ENCODE measurements at places on chromosomes 11 and 22.

- no peak for DNase-seq
Observed at GRCh38 chr22:43509337-43509736, 97.5 kb downstream of the MPPED1 start.

DNA sequence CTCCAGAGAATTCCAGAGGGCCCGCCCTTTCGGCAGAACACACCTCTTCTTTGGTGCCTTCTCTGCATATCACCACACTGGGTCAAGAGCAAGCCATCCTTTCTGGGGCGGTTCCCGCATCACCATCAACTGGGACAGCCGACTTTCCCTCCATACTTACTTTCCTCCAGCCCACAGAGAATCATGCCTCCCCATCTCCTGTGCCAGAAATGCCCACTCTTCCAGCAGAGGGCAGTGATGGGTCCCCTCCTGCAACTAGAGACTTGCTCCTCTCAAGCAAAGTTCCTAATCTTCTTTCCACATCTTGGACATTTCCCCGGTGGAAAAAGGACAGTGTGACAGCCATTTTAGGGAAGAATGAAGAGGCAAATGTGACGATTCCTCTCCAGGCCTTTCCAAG, 157.7 kb downstream of the C11orf91 start:
- DNase-seq: peak; percentile 56

DNA sequence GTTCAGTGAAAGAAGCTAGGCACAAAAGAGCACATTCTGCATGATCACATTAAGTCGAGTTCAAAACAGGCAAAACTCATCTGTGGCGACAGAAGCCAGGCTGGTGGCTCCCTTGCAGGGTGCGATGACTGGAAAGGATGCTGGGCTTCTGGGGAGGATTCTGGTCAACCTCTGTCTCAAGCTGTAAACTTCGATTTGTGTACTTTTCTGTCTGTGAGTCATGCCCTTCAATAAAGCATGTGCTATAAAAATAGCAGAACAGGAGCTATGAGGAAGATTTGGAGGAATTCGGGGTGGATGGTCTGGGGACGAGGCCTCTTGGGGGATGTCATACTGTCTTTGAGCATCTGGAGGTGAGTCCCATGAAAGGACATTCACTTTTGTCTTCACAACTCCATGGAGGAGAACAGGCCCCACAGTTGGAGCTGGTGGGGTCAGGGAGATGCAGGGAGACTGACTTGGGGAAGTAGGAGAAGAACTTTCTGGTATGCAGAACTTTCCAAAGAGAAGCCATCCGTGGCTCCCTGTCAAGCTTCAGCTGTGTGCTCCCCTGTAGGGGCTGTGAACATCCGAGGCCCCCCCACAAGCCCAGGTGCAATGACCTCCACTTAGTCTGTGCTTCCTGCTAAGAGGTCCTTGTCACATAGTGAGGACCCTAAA, 77.8 kb upstream of the LINC01488 start:
- no peak for DNase-seq

DNA sequence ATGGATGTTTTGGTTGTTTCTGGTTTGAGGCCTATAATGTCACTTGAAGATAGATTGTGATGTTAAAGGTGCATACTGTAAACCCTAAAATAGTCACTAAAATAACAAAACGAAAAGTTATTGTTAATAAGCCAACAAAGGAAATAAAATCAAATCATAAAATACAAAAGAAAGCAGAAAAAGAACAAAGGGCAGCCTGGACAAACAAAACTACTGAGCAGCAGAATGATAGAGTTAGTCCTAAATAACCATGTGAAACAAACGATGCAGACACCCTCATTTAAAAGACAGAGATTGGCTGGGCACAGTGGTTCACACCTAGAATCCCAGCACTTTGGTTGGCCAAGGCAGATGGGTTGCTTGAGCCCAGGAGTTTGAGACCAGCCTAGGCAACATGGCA, 90.9 kb upstream of the GAL start:
- no peak for DNase-seq

GRCh38 chr11:72573855-72574445, 100.3 kb downstream of the PDE2A start:
- peak; percentile 40 for DNase-seq

DNA sequence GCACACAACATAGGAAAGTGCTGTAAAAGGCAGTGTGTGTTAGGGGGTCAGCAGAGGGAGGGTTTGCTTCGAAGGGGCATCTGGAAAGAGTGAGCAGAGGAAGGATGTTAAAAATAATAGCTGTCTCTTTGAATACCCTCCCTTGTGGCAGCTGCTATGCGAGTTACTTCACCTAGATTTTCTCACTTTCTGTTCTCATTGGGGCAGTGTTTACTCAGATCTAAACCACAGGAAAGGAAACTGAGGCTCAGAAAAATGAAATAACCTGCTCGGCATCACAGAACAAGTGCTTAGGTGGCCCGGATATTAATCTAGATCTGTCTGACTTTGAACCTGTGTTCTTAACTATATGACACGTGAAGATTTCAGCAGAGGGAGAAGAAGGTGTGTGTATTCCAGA, 125.3 kb downstream of the C11orf91 start:
- no peak for DNase-seq

GRCh38 chr11:128210148-128210940, 377.0 kb downstream of the ETS1 start:
- no peak for DNase-seq

DNA sequence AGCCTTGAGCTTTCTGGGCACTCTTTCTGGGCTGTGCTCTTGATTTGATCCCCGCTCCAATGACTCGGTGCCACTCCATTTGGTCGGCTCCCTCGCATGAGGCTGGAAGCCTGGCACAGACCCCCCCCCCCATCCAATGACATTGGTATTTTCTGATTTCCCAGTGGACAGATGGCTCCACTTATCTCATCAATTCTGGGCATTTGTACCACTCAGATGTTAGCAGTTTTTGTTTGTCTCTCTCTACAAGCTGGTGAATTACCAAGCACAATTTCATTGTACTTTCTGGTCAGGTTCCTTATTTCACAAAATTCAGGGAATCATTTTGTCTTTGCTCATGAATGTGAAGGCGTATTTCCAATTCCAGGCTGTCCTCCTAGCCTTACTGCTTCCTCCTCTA, 9.1 kb downstream of the DNAL4 start:
- DNase-seq: no peak

DNA sequence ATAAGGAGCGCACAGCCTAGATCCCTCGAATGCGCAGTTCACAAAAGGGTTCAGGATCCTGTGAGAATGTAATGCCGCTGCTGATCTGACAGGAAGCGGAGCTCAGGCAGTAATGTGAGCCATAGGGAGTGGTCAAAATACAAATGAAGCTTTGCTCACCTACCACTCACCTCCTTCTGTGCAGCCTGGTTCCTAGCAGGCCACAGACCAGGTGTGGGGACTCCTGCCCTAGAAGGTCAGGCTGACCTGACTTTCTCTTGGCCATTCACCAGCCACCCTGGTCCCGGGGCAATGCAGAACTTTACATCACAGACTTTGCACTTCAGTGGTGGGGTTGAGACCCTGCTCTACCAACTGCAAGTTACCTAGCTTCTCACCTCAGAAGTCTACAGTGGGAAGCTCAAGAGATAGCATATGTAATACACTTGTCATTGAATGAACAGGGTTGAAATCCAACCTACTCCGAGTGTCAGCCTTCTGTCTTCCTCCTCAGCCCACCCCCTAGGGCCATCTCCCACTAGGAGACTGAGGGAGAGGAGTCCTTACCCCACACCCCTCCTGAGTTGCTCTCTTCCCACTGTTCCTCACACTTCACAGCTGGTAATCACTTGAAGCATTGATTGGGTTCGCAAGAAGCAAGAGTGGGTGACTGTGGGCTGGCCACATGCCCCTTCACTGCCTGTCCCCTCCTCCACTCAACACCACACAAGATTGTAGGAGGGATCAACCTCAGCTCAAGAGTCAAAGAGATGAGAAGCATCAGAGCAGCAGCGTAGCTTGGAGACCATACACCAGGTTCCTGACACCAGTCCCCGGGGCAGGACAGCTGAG, 2.0 kb upstream of the KCNJ1 start:
- DNase-seq: no peak

GRCh38 chr22:27203276-27203660, 545.9 kb downstream of the MIAT start:
- no peak for DNase-seq

DNA sequence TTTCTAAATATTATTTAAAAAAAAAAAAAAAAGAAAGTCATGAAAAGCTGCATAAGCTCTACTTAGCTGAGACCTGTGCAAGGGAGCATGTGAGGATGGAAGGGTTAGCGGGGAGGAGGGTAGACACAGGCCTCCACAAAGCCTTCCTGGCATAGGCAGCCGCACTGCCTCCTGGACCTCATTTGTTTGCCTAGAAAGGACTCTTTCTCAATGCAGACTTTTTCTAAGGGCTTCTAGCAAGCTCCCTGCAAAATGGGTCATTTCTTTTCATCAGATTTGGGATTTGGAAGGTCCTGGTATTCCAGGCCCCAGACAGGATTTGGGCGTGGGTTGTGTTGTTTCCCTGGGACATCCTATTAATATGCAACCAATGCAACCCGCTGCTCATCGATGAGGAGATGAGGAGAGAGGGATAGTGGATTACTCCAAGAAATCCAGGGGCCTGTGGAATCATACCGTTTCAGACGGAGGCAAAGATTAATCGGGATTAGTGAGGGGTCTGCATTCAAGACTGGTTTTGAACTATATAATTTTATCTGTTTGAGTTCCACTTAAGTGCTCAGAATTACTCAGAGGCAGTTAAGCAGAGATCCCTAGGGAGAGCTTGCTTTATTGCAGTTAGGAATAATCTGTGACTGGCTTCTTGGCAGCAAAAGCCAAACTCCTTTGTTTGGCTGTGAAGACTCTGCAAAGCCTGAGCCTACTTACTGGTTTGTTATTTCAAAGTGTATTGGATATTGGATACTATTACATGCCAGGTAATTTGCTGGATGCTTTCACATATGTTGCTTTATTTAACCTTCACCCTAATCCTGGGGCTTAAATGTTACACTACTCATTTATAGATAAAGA, 106.9 kb upstream of the NAV2 start:
- DNase-seq: no peak

DNA sequence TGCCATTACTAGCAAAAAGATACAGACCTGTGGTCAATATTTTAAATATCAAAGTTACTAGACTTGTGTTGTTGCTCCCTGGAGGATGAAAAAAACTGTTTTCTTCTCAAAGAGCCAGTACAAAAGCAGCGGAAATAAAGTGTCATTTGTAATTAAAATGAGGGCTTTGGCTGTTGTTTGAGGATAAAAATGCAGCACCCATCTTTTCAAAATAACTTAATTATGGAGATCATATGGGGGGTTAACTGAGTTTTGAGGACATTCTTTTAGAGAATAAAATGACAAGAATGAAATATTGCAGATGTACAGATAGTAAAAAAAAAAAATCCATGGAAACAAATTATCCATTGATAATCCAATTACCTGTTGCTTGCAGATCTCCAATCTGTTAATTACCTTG, 1484.4 kb downstream of the LRRC4C start:
- no peak for DNase-seq

- DNase-seq: no peak
Observed at GRCh38 chr11:57546869-57547475, 9.6 kb downstream of the SMTNL1 start.

DNA sequence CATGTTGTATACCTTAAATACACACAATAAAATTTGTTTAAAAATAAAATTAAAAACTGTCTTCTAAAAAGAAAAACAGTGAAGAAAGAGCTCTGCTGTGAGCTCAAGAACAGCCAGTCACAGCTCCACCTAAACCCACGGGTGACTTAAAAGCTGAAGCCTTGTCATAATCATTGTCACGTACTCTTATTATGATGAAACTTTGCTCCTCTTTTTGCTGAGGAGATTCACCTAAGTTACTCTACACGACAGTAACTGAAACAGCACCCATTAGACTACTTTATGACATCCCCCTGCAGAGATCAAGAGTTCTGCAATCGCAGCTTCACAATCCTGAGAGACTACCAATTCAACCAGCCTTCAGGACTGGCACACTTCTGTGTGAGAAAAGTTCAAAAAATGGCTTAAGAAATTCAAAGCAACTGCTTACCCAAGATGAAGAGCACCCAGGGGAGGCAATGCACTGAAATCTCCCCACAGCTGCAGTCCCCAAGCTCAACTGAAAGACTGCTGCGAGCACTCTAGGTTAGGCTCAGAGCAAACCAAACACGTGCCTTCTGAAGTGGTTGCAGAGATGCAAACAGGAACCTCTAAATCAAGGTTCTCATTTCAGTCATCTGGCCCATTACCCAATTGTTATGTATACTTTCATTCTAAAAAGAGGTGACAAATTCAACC, at the start of gene JAML:
TSS of gene JAML (minus strand) at position 501 of the 678 bp plus-strand sequence. CDS start 10,145 bp downstream, outside the sequence.
- peak; percentile 73 for DNase-seq

Measured in activated CD8-positive, alpha-beta memory T cell treated with anti-CD3 and anti-CD28 coated beads, Interleukin-2, amount 50 U/mL, for 48 hours (primary cell).